ENCODE measurements at places on chromosomes 3 and 15.

GRCh38 chr3:63559884-63560283, 92.6 kb upstream of the SNTN start:
- no peak for DNase-seq

GRCh38 chr3:111976254-111976653, 2.6 kb upstream of the ABHD10 start:
- DNase-seq: no peak

GRCh38 chr15:42796955-42797782, 60.2 kb upstream of the CDAN1 start:
- no peak for DNase-seq

DNA sequence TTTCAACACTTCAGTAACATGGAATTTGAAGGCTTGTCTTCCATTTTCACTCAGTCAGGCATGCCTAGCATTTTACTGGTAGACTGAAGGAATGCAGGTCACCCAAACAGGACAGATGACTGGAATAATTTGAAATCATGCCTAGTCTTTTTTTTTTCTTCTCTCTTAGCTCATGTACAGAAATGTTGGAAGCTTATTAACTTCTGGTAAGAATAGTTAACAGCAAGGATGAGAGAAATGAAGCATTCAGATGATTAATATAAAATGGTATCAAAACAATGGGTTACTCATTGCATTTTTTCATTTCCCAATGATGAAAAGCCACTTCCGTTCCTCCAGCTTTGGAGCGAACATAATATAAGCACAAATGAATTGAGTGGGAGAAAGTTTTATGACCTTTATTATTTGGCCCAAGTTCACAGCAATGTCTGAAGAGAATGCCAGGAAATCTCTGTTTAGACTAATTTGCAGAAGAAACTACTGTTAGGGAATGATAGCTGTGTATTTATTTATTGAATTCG, 431.6 kb upstream of the RASGRP1 start:
- DNase-seq: no peak

DNA sequence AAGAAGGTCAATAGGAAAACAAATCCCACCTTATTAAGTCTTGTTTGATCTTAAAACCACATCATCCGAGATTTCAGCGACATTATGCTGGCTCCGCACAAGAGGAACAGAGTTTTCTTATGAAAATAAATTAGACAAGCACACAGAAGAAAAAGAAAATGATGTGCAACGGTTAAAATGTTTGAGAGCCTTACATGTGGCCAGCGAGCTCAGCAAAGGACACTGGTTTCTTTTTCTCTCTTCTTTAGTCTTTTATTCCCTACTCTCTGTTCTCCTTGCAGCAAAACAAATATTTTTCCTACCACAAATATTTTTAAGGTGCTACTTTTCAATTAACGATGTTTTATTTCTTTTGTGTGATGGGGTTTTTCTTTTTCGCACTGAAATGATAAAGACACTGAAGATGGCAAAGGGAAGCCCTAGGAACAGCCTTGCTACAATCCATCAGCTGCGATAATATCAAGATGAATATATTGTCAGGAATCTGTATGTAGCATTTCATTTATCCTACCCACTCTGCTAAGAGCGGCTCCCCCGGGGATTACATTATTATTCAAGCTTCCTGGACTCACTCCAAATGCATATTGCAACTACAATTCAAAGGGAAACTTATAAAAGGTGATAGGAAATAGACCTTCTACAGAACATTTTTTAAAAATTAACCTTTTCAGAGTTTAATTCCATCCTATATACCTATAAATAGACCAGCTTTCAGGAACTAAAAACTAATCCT, 72.9 kb downstream of the ANXA2 start:
- DNase-seq: no peak

- no peak for DNase-seq
Observed at GRCh38 chr15:87667643-87668042, 588.9 kb downstream of the NTRK3 start.

GRCh38 chr3:178255315-178255714, 280.9 kb upstream of the KCNMB2 start:
- DNase-seq: no peak

DNA sequence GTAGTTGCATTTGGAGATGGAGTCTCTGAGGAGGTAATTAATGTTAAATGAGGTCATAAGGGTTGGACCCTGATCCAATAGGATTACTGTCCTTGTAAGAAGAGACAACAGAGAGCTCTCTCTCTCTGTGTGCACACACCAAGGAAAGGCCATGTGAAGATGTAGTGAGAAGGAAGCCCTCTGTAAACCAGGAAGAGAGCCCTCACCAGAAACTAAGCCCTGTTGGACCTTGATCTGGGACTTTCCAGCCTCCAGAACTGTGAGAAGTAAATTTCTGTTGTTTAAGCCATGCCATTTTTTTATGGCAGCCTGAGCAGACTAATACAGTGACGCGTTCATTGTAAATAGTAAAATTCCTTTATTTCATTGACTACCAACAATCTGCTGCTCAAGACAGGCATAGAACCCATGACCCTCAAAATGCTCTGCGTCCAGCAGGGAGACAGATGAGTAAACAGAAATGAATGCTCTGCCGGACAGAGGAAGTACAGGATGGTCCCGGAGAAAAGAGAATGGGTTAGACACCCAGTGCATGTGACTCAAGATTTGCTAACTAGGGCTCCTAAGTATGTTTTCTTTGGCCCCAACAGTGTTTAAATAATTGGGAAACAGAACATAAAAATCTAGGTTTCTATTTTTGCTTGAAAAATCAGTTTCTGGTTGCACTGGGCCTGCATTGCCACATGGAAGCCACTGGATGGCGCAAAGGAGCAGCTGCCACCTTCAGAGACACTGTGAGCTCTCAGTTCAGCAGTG, 37.9 kb upstream of the TNFAIP8L3 start:
- no peak for DNase-seq

DNA sequence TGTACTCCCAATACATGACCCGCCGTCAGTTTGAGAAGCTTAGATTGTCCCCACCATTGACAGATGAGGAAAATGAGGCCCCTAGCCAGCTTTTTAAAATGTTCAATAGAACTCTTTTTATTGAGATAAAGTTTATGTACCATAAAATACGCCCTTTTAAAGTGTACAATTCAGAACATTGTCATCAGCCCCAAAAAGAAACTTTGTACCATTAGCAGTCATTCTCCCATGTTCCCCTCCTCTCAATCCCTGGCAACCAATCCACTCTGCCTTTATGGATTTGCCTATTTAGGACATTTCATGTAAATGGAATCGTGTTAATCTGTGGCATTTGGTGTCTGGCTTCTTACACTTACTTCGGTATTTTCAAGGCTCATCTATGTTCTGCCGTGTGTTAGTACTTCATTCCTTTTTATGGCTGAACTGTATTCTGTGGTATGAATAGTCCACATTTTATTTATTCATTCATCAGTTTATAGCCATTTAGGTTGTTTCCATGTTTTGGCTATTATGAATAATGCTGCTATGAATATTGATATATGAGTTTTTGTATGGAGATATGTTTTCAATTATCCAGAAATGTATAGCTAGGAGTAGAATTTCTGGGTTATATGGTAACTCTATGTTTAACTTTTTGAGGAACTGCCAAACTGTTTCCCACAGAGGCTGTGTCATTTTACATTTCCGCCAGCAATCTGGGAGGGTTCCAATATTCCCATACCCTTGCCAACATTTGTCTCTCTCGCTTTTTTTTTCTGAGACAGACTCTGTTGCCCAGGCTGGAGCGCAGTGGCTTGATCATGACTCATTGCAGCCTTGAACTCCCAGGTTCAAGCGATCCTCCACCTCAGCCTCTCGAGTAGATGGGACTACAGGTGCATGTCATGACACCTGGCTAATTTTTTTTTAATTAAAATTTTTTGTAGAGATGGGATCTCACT, 15.3 kb upstream of the PTPN23 start:
- DNase-seq: no peak

GRCh38 chr3:98557324-98558010, 25.7 kb downstream of the GPR15 start:
- no peak for DNase-seq

- no peak for DNase-seq
Observed at GRCh38 chr3:177594096-177594495, 396.8 kb upstream of the TBL1XR1 start.

- DNase-seq: no peak
Observed at GRCh38 chr15:22243440-22244130, 163.3 kb downstream of the OR4M2 start.

GRCh38 chr15:59367022-59367451, 5.6 kb downstream of the MYO1E start:
- no peak for DNase-seq

DNA sequence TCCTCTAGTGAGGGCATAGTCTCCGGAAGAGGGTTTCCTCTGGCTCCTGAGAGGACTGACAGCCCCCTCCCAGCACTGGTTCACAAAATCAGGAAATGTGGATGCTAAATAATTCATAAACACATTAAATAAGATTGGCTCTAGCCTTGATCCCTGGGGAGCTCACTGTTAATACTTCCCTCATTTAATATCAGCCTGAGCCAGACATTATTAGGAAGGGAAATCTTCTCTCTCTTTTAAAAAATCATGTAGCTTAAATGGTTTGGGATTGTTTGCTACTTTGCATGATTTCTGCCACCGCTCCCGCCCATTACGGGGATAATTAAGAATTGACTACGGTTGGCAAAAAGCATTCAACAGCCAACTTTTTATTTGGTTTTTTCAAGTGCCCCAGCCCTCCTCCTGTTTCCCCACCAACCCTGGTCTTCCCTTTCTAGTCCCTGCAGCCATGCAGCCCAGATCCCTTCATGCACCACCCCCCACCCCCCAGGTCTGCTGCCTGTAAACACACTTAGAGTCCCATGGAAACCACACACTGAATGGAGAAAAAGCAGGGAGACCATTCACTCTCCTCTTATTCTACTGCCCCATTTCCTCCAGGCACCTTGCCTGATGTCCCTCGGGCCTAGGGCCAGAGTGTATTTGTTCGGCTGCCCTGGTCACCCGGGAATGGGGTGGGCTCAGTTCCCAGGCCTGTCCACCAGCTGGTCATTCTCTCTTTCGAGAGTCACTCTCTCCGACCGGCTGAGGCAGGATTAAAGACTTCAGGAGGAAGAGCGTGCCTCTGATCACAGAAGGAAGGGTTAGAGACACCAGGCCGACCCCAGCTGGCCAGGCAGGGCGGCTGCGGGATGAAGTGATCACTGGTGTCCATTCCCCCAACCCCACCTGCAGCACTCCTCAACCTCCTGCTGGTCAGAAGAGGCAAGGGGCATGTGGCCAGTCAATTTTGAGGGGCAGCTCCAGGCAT, 45.1 kb downstream of the SEMA5B start:
- DNase-seq: no peak

- DNase-seq: no peak
Observed at GRCh38 chr3:196323691-196324090, 5.7 kb upstream of the DYNLT2B start.

- no peak for DNase-seq
Observed at GRCh38 chr3:31925271-31925630, 55.8 kb downstream of the OSBPL10 start.

- DNase-seq: no peak
Observed at GRCh38 chr3:85258326-85258725, 299.5 kb downstream of the CADM2 start.

DNA sequence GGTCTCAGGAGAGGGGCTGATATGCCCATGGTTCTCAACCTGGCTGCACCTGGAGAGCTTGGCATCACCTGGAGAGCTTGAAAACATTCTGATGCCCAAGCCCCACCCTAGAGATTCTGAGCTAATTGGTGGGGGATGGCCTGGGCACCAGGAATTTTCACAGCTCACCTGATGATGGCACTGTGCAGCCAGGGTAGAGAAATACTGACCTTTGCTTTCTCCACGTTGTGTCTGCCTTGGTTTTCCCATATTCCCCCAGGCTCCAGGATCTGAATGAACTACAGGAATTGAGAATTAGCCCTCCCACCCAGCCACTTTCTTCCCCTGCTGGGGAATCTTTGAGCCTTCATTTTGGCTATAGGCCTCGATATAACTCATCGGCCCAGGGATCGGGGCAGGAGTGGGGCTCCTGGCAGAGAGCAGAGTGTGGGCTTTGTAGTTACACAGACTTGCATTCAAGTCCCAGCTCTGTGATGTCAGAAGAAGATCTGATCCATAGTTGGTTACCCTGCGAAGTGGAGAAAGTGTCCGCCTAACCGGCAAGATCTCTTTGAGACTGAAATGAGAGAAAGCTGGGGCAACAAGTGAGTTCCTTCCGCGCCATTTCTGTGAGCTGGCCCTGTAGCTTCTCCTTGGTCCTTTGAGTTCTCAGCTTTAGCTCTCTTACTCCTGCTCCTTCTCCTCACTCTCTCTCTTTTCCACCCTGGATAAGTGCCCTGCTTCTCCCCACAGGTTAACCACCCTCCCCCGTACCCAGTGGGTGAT, 33.1 kb upstream of the UBE2Q2 start:
- DNase-seq: no peak

- DNase-seq: no peak
Observed at GRCh38 chr3:189605717-189606116, 25.5 kb upstream of the TP63 start.

GRCh38 chr15:35465783-35466182, 80.2 kb downstream of the DPH6 start:
- no peak for DNase-seq

DNA sequence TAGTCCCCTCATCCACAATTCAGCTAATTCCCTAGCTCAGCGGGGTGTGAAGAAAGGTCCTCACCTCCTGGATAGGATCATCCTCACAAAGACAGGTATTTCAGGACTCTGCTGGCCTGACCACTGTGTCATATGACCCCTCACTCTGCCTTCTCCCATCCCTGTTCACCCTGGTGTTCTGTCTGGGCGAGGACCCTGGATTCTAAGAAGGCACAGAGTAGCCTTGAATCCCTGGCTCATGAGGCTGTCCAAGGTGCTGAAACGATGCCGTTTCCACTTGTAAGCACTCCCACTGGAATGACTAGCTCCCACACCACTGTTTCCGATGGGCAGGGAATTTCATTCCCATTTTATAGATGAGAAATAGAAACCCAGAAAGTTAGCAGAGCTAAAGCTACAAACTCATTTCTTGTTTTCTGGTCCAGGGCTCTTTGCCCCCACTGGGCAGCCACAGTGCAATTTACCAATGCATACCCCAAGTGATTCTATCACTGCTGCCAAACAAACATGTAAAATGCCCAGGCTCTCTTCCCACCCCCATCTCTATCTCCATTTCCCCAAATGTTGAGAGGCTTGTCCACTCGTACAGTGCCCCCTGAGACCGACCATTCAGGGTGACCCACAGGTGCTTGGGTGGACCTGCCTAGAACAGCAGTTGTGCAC, 83.2 kb downstream of the RAB11A start:
- DNase-seq: no peak

DNA sequence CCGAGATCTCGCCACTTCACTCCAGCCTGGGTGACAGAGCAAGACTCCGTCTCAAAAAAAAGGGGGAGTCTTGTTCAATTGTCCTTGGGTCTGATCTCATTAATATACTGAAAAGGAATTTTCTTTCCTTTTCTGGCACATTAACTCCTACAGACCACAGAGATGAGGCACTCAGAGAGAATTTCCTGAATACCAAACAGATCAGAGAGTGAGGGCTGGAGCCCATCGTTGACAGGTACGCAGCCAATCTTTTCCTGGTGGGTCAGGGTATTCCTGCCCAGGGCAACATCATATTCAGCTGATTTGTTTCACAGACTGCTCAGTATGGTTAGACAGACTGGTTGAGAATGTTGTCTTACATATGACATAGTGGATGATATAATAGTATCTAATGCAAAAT, 82.8 kb upstream of the TNFSF10 start:
- no peak for DNase-seq
